ENCODE measurements at places on chromosomes 3 and 15.

DNA sequence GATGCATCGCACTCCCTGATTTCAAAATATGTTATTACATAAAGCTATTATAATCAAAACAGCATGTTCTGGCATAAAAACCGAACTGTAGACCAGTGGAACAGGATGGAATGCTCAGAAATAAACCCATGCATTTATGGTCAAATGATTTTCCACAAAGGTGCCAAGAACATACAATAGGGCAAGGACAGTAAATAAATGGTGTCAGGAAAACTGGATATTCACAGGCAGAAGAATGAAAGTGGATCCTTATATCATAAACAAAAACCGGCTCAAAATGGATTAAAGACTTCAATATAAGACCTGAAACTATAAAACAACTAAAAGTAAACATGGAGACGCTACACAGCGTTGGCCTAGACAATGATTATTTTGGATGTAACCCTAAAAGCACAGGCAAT is 22.6 kb downstream of the USP50 start:
- no peak for DNase-seq

DNA sequence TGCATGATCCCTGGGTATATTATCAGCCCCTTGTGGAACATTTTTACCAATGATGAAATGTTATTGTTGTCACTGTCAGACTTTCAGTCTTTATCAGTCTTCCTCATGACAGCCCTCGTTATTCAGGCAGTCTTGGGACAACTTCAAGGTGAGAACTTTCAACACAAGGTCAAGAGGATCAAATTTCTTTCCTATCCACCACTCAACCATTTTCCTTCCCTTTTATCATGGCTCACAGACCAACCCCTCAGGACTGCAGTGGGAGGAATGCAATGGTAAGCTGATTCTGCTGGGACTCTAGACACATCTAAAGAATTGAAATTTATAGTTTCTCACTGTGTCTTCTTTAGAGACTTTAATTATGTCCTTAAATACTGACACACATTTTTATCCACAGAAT is 107.0 kb upstream of the LSAMP start:
- no peak for DNase-seq

DNA sequence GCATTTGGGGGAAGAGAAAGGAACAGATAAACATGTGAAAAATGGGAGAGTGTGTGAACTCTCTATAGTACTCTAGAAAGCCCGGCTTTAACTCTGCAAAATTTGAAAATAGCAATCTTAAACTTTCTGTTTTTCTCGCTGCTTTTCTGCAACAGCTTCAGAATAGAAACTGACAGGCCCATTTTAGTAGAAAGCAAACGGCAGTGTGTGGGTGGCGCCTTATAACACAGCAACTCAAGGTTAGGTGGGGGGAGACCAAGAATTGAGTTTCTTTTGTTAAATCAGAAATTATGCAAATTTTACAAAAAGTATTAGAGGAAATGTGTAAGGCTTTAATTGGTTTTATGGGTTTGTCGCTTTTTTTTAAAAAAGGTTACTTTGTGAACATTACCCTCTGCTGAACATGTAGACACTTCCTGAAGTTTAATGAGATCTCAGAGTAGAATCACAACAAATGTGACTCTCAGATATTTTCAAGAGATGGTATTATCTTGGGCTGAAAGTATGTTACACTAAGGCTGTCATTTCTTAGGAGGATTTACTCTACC is 107.0 kb downstream of the PTPRG start:
- DNase-seq: no peak

- DNase-seq: no peak
These were observed 1120.0 kb downstream of the IGSF11 start for GRCh38 chr3:117914540-117915100.

GRCh38 chr3:48130321-48130904 is 57.8 kb downstream of the CDC25A start:
- peak; percentile 94 for DNase-seq

DNA sequence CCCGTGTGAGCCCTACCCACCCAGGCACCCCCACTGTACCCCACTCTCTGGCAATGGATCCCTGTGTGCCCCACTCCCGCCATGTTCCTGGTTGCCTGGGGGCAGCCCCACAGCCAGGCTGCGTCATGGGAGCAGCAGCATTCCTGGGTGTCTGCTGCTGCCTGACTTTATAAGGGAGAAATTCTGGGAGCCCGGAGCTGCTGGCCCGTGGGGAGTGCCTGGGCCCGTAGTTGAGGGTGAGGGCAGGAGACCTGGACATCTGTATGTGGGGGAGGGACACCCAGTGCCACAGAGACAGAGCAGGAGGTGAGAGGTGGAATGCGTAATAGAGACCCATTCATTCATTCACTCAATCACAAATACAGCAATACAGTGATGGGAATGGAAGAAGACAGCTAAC is 15.1 kb downstream of the CSPG4 start:
- DNase-seq: no peak

DNA sequence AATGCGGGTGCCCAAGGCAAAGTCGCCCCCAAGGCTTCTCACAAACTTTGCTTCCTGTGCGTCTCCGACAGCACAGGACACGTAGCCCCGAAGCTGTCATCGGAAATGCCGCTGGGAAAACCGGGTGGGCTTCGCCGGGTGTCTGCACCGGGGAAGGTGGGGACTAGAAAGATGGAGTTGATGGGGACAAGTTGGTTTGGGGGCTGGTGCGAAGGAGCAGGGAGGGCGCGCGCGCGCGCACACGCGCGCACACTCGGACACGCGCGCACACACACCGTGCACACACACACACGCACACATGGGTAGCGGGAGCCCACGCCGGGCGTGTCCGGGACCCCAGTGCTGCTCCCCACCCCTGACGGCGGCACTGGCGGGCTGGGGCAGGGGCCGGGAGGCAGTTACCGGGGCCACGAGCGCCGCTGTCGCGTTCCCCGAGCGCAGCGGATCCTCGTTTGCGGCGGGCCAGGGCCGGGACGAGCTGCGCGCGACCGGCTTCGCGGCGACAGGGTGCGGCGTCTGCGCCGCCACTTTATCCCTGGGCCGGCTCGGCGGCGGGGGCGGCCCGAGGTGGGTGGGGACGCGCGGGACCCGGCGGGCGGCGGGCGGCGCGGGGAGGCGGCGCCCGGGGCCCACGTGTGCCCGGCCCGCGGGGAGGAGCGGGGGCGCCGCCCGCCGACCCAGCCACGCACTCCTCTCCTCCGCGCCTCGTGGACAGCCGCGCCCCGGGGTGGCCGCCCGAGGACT is 539 bp upstream of the MGLL start:
- no peak for DNase-seq

DNA sequence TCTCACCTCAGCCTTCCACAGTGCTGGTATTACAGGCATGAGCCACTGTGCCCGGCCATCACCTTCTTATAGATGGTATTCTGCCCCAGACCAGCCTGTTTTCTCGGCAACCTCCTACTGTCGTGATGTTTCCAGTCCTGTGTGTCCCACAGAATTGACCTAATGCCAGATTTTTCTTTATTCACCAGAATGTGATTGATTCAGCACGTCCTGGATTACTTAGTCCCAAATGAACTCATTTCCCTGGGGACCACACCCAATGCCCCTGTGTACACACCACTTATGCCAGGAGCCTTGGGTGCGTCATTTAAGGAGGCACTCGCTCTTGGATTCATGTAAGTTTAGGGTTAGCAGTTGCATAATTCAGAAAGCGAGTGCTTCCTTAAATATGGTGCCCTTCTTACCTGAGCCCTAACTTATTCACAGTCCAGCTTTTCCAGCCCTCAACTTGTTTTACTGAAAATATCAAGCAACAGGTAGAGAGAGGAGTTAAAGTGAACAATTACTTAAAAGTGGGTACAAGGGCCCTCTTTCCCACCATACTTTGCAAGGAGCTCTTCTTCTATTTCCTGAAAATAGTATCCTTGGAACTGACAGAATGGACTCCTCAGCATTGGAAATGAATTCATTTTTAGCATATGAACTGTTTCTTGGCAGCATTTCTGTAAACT is 64.6 kb upstream of the UBE2E1 start:
- no peak for DNase-seq

DNA sequence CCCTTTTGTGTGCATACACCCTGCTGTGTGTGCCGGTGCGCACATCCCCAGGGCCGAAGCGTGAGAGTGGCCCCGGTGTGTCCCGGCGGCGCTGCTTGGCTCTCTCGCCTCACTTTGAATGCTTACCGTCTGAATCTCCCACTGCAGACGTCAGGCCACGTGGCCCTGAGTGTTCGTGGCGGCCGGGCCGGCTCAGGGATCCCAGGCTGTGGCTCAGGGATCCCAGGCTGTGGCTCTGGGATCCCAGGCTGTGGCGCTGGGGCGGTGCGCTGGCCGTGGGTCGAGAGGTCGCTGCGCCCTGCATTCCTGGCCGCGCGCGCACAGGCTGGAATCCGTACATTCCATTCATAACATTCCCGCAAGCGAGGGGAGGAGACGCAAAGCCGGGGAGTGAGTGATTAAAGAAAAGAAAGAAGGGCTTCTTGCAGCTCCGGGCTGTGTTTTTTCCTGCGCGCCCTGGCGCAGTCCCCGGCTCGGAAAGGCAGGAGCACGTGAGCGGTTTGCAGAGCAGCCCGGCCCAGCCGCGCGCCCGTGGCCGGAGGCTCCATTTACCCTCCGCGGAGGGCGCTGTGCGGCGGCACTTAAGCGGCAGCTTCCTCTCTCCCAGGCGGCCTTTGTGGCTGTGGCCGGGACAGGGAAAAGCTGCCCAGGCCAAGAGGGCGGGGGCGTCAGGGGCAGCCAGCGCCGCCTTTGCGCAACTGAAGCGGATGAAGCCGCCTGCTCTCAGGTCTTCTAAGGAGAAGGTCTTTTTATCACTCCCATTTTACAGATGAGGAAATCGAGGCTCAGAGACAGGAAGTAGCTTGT is 87.0 kb upstream of the ALDH1L1 start:
- peak; percentile 89 for DNase-seq

GRCh38 chr15:42593143-42593542 is 17.7 kb downstream of the STARD9 start:
- DNase-seq: no peak

DNA sequence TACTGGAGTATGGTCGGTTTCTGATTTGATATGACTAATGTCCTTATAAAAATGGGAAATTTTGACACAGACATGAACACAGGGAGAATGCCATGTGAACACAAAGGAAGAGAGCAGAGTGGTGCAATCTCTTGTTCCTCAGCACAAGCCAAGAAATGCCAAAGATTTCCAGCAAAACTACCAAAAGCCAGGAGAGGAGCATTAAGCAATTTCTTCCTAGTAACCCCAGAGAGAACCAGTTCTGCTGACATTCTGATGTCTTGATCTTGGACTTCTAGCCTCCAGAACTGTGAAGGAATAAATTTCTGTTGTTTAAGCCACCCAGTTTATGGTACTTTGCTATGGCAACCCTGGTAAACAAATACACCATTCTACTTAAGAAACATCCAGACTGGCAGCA is 227.8 kb upstream of the MRPL3 start:
- no peak for DNase-seq

DNA sequence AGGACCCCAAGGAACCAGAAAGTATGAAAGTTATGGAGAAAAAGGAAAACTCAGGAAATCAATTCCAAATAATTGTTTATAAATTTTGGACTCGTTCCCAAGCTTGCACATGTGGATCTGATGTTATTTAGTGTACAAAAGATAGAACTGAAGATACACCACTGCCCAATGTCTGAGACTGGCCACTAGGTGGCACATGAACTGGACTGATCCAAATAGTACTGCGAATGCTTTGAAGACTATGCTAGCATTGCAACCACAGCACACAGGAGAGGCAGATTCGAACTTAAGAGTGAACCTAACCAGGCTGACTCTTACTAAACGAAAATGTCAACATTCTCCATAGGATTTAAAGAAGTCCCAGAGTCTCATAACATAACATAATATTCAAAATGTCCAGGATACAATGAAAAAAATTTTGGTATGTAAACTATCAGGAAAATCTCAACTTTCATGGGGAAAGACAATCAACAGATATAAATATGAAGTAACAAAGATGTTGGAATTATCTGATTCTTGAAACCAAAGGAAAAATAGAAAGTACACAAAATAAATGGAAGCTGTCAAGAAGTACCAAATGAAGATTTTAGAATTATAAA is 596.7 kb downstream of the FGF12 start:
- DNase-seq: peak; percentile 14

- DNase-seq: peak; percentile 86
These were observed 57.8 kb upstream of the KY start for GRCh38 chr3:134708671-134709070.

DNA sequence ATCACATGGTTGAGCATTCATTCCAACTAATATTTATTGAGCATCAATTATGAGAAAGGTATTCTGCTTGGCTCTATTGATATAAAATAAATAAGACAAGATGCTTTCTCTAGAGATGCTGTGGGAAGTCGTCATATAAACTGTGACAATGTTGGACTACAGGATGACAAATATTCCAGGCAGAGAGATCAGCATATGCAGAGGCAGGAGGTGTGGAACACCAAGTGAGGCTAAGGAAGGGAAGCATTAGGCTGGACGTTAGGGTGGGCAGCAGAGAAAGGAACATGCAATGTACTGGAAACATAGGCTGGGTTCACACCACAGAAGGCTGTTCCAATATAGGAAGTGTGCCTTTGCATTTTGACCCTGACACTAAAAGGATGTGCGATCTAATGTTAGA is 38.6 kb downstream of the CD200 start:
- no peak for DNase-seq

DNA sequence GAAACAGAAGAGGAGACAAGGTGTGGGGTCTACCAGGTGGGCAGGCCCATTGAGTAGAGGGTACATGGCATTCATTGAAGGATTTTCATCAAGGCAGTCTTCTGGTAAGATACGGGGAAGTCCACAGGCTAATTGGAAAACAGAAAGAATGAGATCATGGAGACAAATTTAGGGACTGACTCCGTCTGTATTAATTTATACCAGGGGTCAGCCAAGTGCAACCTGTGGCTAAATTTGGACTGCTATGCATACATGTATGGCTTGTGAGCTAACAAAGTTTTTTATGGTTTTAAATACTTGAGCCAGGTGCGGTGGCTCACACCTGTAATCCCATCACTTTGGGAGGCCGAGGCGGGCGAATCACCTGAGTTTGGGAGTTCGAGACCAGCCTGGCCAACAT is 21.1 kb upstream of the SNRPN start:
- DNase-seq: no peak

GRCh38 chr15:100809151-100809550 is 70.5 kb upstream of the ALDH1A3 start:
- no peak for DNase-seq

GRCh38 chr3:123759311-123759710 is 124.8 kb downstream of the MYLK start:
- DNase-seq: no peak

GRCh38 chr3:126360714-126361060 is 3.5 kb upstream of the KLF15 start:
- no peak for DNase-seq

GRCh38 chr3:60095516-60095915 is 1045.7 kb upstream of the CFAP20DC start:
- DNase-seq: no peak

- DNase-seq: no peak
These were observed 21.0 kb upstream of the CTXND1 start for GRCh38 chr15:80272987-80273386.

- DNase-seq: no peak
These were observed 21.4 kb downstream of the SECISBP2L start for GRCh38 chr15:49024840-49025239.

DNA sequence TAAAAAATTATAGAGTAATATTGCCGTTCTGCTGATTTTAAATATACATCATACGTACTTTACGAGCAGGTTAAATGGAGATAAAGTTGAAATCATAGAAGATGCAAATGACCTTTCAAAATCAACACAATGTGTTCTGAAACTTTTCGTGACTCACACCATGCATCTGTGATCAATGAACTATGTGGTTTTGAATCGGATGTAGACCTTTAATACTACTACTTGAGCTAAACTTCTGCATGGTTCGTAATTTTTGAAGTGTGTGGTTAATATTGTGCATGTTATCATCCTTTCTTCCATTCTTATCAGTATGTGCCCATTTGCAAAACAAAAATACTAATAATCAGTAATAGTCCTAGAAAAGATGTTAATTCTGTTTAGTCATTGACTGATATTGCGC is 58.9 kb downstream of the GASK1A start:
- no peak for DNase-seq
